Activated CD8-positive, alpha-beta T cell treated with anti-CD3 and anti-CD28 coated beads for 36 hours (primary cell): ENCODE measurements at places on chromosomes 6 and 20. TPM values are rescaled to one million over a fixed set of nuclear protein-coding genes. Genes with fewer than 3 reads are reported as not detected.

DNA sequence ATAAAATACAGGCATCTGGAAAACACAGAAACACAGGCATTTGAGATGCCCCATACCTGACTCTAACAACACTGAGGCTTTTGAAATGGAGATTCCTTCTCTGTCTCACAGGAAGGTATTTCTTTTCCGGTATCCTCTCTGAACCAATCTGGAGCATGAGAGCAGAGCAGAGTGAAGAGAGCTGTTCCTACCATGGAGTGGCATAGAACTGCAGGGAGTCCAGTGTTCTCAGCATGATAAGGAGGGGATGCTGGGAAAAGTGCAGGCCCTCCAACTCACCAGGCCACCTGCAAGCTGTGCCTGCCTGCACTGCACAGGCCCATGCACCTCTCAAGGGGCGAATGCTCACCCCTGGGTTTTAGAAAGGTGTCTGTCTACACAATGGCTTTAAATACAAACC, 89.2 kb downstream of the FOXA2 start:
- no peaks in the 10 kb centered on the region for H3K36me3 ChIP-seq
- H3K4me1 ChIP-seq: no peaks in the 10 kb centered on the region
- no peak for DNase-seq
- H3K4me3 ChIP-seq: no peak overlapping the region
- H3K27me3 ChIP-seq: no peaks in the 10 kb centered on the region

Gene PLN
- not detected for total RNA-seq

Gene PRR18
- 0.27 TPM for total RNA-seq

DNA sequence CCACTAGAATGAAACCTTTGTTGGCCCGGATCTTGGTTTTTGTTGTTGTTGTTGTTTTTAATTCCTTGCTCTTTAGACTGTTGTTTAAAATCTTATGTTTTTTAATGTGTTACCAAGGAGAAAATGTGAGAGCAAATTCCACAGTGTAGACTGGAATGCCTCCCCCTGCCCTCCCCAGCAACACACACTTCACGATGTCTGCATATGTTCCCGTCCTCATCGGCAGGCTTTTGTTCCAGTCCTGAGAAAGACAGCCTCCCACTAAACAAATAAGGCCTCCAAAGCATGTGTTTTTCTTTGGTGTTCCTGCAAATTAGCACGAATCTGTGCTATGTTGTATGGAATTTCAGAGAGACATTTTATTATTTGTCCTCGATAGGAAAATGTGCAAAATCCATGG, 263.3 kb upstream of the QKI start:
- no peak overlapping the region for H3K4me3 ChIP-seq
- no peak overlapping the region for H3K27ac ChIP-seq
- peaks cover 2% of the 10 kb centered on the region for H3K27me3 ChIP-seq
- no peaks in the 10 kb centered on the region for H3K36me3 ChIP-seq

Gene FAM209B
- total RNA-seq: 1.0 TPM

GRCh38 chr6:160256445-160256844, 2.2 kb downstream of the SLC22A2 start:
- H3K4me3 ChIP-seq: no peak overlapping the region
- H3K36me3 ChIP-seq: no peaks in the 10 kb centered on the region
- H3K27me3 ChIP-seq: peaks cover 10% of the 10 kb centered on the region
- DNase-seq: no peak

Gene TP53TG5
- total RNA-seq: not detected

DNA sequence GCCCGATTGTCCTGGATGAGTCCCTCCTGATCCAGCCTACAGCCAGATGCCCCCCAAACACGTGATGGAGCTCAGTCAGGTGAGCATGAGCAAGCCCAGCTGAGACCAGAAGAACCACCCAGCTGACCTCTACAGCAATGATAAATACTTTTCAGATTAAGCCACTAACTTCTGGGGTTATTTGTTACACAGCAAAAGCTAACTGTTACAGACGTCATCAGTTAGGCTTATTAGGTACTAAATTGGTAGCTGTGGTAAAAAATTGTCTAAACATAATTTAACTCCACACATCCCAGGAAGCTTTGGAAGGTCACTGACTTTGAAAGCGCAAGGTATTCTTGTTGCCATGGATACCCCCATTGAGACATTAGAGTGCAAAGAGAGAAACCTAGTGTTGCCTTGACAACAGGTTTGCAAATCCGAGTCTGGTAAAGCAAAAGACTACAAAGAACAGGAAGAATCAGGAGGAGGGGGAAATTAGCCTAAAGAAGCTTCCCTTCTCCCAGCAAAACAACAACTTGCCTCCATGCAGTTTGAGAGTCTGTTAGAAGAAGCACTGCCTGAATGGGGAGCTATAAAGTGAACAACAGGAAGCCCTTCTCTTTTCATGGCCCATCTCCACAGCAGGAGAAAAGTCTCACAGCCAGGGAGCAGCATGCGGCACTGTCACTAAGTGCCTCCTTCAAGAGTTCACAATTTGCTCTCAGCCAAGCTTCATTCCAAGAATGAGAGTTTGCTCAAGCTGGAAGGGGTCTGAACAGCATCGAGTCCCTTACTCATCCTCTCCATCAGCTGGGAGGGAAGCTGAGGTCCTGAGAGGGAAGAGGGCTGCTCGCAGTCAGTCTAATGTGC, 41.7 kb upstream of the ZNF831 start:
- peak; percentile 50 for DNase-seq
- H3K36me3 ChIP-seq: peaks cover 9% of the 10 kb centered on the region
- H3K27ac ChIP-seq: peak overlapping the region; percentile 97
- peak overlapping the region; percentile 70 for H3K4me3 ChIP-seq
- H3K4me1 ChIP-seq: peaks cover 74% of the 10 kb centered on the region
- no peaks in the 10 kb centered on the region for H3K27me3 ChIP-seq

DNA sequence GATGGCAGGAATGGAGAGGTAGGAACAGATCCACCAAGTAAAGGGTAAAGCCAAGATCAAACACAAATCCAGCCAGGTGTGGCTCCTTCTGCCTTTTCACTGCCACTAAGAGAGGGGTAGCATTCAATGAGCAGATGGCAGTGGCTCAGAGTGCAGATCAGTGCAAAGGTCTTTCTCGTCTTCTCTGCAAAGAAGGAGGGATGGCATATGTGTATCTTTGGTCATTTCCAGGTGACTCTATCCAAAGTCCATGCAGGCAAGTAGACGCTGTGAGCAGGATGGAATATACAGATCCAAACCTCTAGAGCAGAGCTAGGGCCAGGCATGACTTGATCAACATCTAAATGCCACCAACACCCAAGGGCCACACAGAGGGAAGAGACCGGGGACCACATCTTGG, 6.9 kb downstream of the BANF2 start:
- H3K36me3 ChIP-seq: no peaks in the 10 kb centered on the region
- H3K4me3 ChIP-seq: no peak overlapping the region
- no peaks in the 10 kb centered on the region for H3K4me1 ChIP-seq

DNA sequence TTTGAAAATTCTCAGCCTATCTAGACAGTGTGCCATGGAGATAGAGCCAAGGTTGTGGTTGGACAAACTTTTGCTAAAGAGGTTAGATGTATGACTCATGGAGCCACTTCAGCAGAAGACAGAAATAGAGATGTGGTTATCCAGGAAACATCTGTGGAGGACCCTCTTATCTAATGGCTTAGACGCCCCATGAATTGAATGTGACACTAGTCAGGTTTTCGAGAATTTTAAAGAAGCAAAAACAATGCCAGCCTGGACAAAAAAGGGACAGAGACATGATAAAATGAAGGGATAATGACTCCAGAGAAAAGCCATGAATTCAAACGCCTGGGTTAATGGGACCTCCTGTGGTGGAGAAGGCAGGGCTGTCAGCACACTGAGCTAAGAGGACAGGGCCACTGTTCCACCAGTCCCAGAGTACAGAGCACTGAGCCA, 280.5 kb downstream of the CLVS2 start:
- H3K27me3 ChIP-seq: no peaks in the 10 kb centered on the region
- no peak overlapping the region for H3K27ac ChIP-seq
- DNase-seq: no peak
- no peaks in the 10 kb centered on the region for H3K36me3 ChIP-seq

Gene MEP1A
- total RNA-seq: not detected

DNA sequence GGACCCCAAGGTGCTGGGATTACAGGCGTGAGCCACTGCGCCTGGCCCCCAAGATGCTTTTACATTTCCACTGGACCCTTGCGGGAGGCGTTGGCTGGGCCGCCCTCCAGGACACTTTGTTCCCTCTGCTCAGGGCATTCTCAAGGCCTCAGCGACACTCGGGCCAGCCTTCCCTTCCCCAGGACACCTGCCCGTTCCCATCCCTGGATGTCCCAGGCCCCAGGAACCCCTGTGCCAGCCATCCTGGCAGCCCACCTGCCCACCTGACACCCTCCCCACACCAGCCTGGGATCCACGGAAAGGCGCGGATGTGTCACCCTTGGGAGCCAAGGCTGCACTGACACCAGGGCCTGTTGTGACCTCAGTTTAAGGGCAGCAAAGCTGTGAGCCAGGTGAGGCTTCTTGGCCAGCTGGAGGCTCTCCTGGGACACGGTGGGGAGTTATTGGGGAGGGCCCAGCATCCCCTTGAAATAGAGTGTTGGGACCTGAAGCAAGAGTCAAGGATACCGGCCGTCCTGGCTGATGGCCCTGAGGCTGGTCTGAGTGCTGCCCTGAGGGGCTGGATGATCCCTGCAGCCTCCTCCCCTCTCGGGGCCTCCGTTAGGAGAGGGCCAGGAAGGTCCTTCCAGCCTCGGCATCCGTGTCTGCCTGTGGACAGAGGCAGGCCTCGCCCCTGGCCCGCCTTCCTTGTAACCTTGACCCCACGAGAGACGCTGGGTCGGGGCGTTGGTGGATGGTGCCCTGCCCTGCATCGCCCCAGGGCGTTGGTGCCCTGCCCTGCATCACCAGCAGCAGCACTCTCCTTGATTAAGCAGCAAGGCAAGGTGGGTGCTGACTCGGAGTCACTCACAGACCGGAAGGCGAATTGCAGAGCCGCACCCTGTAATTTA, 84.2 kb upstream of the BHLHE23 start:
- H3K4me3 ChIP-seq: no peak overlapping the region
- no peaks in the 10 kb centered on the region for H3K36me3 ChIP-seq
- H3K27me3 ChIP-seq: peaks cover 12% of the 10 kb centered on the region
- no peak overlapping the region for H3K27ac ChIP-seq
- no peak for DNase-seq

DNA sequence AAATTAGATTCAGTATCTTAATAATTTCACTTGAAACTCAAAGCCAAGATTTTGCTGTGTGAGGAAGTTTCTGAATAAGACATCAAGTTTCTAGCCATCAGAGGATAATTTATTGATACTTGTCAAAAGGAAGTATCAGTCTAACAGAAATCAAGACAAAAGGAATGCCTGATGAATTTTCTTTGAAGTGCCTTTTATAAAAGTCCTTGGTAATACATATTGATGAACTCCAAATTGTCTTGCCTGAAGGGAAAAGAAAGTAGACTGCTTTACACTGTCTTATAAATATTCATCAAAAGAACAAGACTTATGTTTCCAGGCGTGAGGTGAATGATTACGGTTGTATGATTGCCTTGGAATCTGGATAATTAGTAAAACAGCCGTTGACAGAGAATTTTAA, 986.0 kb upstream of the MAP3K7 start:
- H3K4me3 ChIP-seq: no peak overlapping the region
- no peaks in the 10 kb centered on the region for H3K4me1 ChIP-seq
- DNase-seq: no peak
- no peak overlapping the region for H3K27ac ChIP-seq
- no peaks in the 10 kb centered on the region for H3K36me3 ChIP-seq

GRCh38 chr20:25243416-25243979, 4.4 kb upstream of the PYGB start:
- peaks cover 7% of the 10 kb centered on the region for H3K27me3 ChIP-seq
- DNase-seq: no peak
- no peak overlapping the region for H3K27ac ChIP-seq
- peaks cover 26% of the 10 kb centered on the region for H3K4me1 ChIP-seq
- H3K36me3 ChIP-seq: peaks cover 3% of the 10 kb centered on the region
